ENCODE measurements at places on chromosomes 4 and X.

- H3K4me3 ChIP-seq = no peak overlapping the region
- DNase-seq = peak; percentile 33
- H3K36me3 ChIP-seq = no peaks in the 10 kb centered on the region
Measured at GRCh38 chr4:164748375-164748774, 5.6 kb upstream of the SMIM31 start.

- H3K36me3 ChIP-seq = no peaks in the 10 kb centered on the region
- DNase-seq = no peak
- no peak overlapping the region for H3K4me3 ChIP-seq
- H3K4me1 ChIP-seq = no peaks in the 10 kb centered on the region
- no peak overlapping the region for H3K27ac ChIP-seq
- H3K27me3 ChIP-seq = no peaks in the 10 kb centered on the region
Measured at GRCh38 chr4:27206009-27206408, 345.4 kb downstream of the STIM2 start.

DNA sequence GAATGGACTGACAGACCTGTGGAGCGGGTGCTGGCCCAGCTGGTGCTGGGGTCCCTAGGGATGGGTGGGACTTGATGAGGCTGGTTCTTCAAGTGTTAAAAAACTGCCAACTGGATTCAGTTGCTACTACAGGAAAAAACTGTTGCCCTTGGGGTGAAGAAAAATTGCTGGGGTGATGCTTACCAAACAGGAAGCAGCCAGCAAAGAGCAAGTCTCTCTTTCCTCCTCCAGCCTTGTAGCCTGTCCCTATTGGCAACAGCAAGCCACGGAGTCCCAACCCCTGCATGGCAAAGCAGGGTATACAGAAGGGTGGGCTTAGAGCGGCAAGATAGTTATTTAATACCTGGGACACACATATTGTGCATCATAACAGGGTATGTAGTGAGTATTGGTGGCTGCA is 60.1 kb upstream of the ATP8A1 start:
- no peaks in the 10 kb centered on the region for H3K27me3 ChIP-seq
- no peaks in the 10 kb centered on the region for H3K36me3 ChIP-seq
- DNase-seq = no peak
- no peak overlapping the region for H3K27ac ChIP-seq
- H3K4me1 ChIP-seq = peaks cover 13% of the 10 kb centered on the region

DNA sequence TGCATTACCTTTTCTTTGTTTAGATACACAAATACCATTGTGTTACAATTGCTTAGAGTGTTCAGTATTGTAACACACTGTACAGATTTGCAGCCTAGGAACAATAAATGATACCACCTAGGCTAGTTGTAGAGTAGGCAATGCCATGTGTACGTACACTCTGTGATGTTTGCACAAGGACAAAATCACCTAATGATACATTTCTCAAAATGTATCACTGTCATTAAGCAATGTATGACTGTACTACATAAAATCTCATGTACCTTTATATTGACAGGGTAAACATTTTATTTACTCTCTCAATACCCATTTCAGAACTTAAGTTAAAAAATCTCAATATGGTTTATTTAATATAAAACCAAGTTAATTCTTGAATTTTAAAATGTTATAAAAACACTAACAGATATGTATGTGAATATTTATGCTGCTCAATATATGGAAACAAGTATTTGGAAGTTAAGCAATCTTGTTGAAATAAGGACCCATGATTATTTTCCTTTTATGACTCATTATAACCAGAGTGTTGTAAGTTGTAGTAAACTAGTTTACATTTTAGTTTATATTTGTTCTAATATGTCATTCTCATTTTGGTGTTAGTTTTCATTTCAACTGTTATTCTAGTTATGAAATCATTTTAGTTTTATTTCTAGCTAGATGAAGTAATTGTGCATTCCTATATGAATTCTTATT is 409.2 kb downstream of the TLL1 start:
- no peak for DNase-seq
- no peak overlapping the region for H3K4me3 ChIP-seq
- H3K27me3 ChIP-seq = no peaks in the 10 kb centered on the region
- H3K4me1 ChIP-seq = no peaks in the 10 kb centered on the region
- H3K36me3 ChIP-seq = no peaks in the 10 kb centered on the region

- no peak overlapping the region for H3K4me3 ChIP-seq
- H3K4me1 ChIP-seq = peaks cover 11% of the 10 kb centered on the region
- H3K27me3 ChIP-seq = no peaks in the 10 kb centered on the region
- no peak overlapping the region for H3K27ac ChIP-seq
- no peaks in the 10 kb centered on the region for H3K36me3 ChIP-seq
- DNase-seq = no peak
Measured at GRCh38 chr4:93749292-93749761, 79.2 kb upstream of the ATOH1 start.

- no peak overlapping the region for H3K4me3 ChIP-seq
- DNase-seq = peak; percentile 63
- H3K36me3 ChIP-seq = no peaks in the 10 kb centered on the region
- no peaks in the 10 kb centered on the region for H3K27me3 ChIP-seq
Measured at GRCh38 chrX:112147206-112147605, 64.6 kb upstream of the TRPC5 start.

DNA sequence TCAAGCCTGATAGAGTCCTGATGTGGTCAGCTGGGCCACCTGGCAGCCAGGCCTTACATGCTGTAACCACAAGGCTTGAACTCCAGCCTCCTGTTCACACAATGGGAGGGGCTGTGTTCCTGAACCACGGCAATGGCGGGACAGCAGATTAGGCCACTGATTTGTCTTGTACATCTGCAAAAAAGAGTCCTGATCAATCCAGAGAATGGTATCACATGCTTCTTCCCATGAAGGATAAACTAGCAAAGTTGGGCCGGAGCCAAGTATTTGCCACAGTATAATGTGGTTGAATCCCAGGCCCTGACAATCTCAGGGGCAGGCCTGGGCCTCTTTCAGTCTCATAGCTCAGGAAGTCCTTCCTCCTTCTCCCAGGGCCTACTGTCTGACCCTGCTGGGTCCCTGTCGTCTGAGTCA is 2182.5 kb upstream of the AGA start:
- no peak overlapping the region for H3K27ac ChIP-seq
- H3K27me3 ChIP-seq = no peaks in the 10 kb centered on the region
- no peaks in the 10 kb centered on the region for H3K36me3 ChIP-seq
- DNase-seq = peak; percentile 2

DNA sequence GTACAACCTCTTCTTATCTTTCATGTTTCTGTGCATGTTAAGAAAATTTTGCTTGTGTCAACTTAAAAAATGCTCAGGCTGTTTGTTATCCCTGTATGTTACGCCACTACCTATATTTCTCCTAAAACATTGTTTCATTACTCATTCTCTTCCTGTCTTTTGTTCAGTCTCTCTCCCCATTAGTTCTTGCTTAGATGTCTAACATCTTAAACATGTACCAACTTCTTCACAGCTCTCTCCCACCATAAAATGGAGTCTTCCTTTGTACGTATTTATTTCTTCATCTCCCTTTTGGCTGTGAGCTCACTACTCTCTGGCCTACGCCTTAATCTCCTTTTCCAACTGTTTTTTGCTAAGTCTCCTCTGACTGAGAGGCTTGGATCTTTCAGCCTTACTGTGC is 36.4 kb downstream of the PCDH7 start:
- no peak for DNase-seq
- H3K27ac ChIP-seq = no peak overlapping the region
- no peak overlapping the region for H3K4me3 ChIP-seq
- H3K36me3 ChIP-seq = no peaks in the 10 kb centered on the region
- no peaks in the 10 kb centered on the region for H3K4me1 ChIP-seq

- no peaks in the 10 kb centered on the region for H3K36me3 ChIP-seq
- no peak overlapping the region for H3K27ac ChIP-seq
- H3K27me3 ChIP-seq = no peaks in the 10 kb centered on the region
- no peaks in the 10 kb centered on the region for H3K4me1 ChIP-seq
- H3K4me3 ChIP-seq = no peak overlapping the region
Measured at GRCh38 chr4:156642161-156642560, 329.4 kb downstream of the PDGFC start.

GRCh38 chr4:186027405-186027804 is 41.6 kb upstream of the TLR3 start:
- no peak overlapping the region for H3K4me3 ChIP-seq
- no peaks in the 10 kb centered on the region for H3K27me3 ChIP-seq
- no peak overlapping the region for H3K27ac ChIP-seq

DNA sequence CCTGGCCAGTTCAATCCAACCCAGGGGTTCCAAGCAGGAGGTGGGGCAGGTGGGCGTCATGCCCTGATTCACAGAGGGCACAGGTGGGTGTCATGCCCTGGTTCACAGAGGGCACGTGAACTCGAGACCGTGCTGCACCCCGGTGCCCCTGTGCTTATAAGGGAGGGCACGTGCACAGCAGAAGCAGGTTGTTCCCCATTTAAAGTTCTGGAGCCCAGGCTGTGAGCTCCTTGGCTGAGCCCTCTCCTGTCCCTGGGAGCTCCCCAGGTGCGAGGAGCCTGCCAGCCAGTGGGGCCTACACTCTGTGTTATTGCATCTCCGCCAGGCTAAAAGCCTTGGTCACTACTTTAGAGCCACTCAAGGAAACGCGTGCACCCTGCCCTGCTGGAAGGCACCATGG is 3.2 kb upstream of the CPZ start:
- peaks cover 36% of the 10 kb centered on the region for H3K27me3 ChIP-seq
- H3K27ac ChIP-seq = no peak overlapping the region
- no peaks in the 10 kb centered on the region for H3K36me3 ChIP-seq
- peaks cover 33% of the 10 kb centered on the region for H3K4me1 ChIP-seq
- DNase-seq = no peak

- H3K27ac ChIP-seq = no peak overlapping the region
- no peak overlapping the region for H3K4me3 ChIP-seq
- H3K4me1 ChIP-seq = no peaks in the 10 kb centered on the region
- no peak for DNase-seq
Measured at GRCh38 chr4:104879367-104879766, 267.3 kb upstream of the TET2 start.

DNA sequence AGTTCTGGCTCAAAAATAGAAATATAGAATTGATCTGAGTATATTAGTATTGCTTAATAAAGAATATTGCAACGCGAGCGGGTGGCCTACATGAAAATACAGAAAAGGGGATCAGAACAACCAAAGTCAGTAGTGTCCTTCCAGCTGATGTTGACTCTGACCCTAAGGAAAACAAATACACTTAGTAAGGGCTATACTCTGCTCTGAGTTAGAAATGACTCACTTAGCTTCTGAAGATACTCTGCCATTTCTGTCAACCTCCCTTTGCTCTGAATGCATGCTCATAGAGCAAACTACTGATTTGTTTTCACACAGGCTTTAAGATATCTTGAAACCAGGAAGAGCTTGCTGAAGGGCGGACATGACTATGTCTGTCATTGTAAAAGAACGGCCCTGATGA is 22.6 kb upstream of the NMU start:
- DNase-seq = no peak
- no peak overlapping the region for H3K27ac ChIP-seq
- H3K36me3 ChIP-seq = no peaks in the 10 kb centered on the region
- H3K4me1 ChIP-seq = no peaks in the 10 kb centered on the region
- H3K27me3 ChIP-seq = no peaks in the 10 kb centered on the region

GRCh38 chr4:173370130-173370476 is 651 bp upstream of the SAP30 start:
- peak overlapping the region; percentile 90 for H3K4me3 ChIP-seq
- no peak for DNase-seq
- peaks cover 26% of the 10 kb centered on the region for H3K4me1 ChIP-seq

- H3K4me1 ChIP-seq = no peaks in the 10 kb centered on the region
- H3K4me3 ChIP-seq = no peak overlapping the region
- no peaks in the 10 kb centered on the region for H3K36me3 ChIP-seq
- DNase-seq = no peak
- H3K27me3 ChIP-seq = no peaks in the 10 kb centered on the region
Measured at GRCh38 chr4:85430226-85430625, 44.7 kb upstream of the ARHGAP24 start.

GRCh38 chr4:186249785-186250754 is 15.9 kb upstream of the F11 start:
- no peak for DNase-seq
- no peak overlapping the region for H3K4me3 ChIP-seq
- H3K4me1 ChIP-seq = peaks cover 16% of the 10 kb centered on the region
- H3K36me3 ChIP-seq = no peaks in the 10 kb centered on the region
- H3K27ac ChIP-seq = no peak overlapping the region

DNA sequence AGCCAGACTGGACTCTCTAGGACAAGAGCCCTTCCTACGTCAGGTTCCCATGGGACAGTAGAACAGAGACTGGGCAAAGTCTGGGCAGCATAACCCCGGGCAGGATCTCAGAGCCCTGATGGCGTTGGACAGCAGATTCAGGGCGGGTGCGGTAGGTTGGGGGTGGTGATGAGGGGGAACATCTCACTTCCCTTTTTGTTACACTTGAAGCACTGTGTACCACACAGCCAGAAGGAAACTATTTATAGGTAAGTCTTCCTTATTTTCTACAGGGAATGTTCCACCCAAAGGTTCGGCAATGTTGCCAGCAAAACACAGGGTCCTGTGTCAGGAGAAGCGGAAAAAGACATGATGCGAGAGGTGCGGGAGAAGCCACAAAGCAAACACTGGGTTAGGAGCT is 54.3 kb downstream of the TSC22D3 start:
- no peak overlapping the region for H3K4me3 ChIP-seq
- no peak overlapping the region for H3K27ac ChIP-seq
- no peak for DNase-seq
- H3K4me1 ChIP-seq = no peaks in the 10 kb centered on the region
- no peaks in the 10 kb centered on the region for H3K27me3 ChIP-seq

GRCh38 chr4:133143775-133144430 is 5.2 kb upstream of the PCDH10 start:
- no peak overlapping the region for H3K4me3 ChIP-seq
- no peak overlapping the region for H3K27ac ChIP-seq
- peaks cover 9% of the 10 kb centered on the region for H3K4me1 ChIP-seq
- H3K27me3 ChIP-seq = peaks cover 40% of the 10 kb centered on the region
- no peaks in the 10 kb centered on the region for H3K36me3 ChIP-seq

DNA sequence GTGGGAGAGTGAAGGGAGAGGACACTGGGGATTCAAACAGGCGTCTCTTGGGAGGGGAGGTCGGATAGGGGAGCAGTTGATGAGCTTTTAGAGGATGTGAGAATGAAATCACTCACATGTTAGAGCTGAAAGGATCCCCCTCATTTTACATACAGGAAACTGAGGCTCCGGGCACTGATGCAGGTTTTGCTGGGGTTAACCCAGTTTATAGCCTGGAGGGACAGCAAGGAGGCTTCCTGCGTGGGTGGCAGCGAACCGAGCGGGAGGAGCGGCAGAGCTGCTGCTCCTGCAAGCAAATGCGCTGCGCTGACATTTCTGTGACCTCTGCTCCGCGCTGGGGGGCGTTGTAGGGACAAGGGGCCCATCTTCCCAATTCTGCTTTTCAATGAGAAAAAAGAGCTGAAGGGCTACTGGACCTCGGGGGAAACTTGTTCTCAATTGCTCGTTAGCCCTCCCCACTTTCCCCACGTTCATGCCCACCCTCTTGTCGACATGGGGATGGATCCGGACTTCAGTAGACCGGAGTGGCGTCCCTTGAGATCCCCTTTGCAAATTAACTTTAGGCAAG is 1.2 kb upstream of the NEUROG2 start:
- H3K4me1 ChIP-seq = peaks cover 63% of the 10 kb centered on the region
- peak; percentile 78 for DNase-seq
- peak overlapping the region; percentile 51 for H3K4me3 ChIP-seq

DNA sequence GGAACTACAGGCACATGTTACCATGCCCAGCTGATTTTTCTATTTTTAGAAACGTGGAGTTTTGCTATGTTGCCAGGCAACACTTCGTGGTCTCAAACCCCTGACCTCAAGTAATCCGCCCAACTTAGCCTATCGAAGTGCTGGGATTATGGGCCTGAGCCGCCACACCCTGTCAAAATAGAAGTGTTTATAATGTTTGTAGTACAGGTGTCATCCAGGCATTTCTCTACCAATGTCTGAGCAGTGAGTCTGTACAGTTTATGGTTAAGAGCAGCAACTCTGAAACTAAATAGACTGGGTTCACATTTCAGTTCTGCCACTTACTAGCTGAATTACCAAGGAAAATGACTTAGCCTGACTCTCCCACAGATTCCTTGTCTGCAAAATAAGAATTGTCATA is 460.4 kb upstream of the GALNT7 start:
- no peaks in the 10 kb centered on the region for H3K27me3 ChIP-seq
- H3K4me1 ChIP-seq = peaks cover 32% of the 10 kb centered on the region
- H3K4me3 ChIP-seq = no peak overlapping the region
- no peak overlapping the region for H3K27ac ChIP-seq

All from neural progenitor cell (in vitro differentiated cells).